ENCODE measurements at places on chromosomes 2 and 18.
A peak's percentile ranks its signal among the peaks of the same experiment; 100 is the strongest.

- DNase-seq, result no peak
Measured at GRCh38 chr2:39696838-39697237, 31.1 kb downstream of the TMEM178A start.

GRCh38 chr2:1685957-1686783 lies 58.1 kb downstream of the PXDN start:
- DNase-seq, result no peak

DNA sequence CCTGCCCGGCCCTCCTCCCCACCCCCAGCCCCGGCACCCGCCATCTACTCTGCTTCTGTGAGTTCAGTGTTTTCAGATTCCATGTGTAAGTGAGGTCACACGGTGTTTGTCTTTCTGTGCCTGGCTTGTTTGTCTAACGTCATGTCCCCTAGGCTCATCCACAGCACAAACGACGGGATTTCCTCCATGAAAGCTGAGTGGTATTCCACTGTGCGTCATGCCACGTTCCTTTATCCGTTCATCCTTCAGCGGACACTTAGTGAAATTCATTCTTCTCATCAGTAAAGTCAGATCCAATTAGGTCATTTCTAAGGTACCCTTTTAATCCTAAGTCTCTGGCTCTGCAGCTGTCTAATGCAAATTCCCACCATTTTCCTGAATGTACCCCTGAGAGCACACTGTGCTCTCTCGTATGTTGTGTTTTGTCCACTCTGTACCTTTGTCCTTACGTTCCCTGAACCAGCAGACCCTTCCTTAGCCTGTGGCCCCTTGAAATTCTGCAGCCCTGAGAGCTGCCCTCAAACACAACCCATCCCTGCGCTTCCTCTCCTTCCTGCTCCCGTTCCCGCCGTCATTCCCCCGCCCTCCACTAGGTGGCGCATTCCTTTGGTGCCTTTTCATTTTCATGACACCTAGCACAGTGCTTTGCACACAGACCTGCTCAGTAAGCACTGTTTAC lies 44.1 kb downstream of the TRAPPC12 start:
- no peak for DNase-seq

DNA sequence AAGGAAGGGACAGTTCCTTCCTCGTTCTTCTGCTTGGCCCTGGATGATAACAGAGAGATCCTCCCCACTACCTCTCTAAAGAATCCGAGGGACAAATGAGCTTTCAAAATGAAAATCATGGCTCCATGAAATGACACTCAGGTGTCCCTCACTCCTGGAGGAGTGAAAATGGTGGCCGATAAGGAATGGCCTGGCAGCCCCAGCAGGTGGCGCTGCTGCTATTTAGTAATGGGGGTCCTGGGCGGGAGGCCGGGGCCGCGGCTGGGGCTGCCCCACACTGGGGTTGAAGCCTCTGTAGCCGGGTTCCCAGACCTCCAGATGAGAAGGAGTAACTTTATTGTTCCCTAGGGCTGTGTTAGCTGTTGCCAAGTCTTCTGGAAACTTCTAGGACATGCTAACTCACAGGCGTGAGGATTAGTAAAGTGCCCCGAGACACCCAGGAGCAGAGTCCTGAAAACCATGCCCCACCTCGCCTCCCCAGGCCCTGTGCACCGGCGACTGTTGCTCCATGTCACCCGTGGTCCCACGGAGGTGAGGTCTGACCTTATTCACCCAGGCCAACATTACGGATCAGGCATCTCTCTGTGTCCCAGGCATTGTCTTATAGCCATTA lies 138.0 kb downstream of the CTIF start:
- DNase-seq, result no peak

DNA sequence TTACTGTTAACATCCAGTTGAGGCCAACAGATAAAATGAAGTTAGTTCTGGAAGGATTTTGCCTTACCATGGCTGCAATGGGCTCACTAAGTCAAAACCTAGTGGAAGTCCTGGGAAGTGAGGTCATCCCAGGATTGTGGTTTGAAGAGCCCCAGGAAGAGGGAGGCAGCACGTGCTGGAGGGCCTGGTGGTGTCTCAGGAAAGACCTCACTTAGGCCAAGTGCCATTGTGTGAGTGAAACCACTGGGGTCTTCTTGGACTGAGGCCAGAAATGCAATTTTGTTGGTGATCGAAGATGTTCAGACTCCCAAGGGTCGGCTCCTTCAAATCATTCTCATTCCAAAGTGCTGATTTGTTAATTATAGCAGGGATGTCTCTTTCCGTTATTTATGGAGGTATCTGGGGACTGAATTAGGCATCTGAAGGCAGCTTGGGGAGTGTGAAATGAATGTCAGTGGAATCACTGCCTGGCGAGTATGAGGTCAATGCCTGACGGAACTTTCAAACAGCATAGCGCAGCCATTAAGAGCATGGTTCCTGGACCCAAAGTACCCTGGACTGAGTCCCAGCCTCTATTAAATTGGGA lies 60.0 kb downstream of the IL1R2 start:
- no peak for DNase-seq

DNA sequence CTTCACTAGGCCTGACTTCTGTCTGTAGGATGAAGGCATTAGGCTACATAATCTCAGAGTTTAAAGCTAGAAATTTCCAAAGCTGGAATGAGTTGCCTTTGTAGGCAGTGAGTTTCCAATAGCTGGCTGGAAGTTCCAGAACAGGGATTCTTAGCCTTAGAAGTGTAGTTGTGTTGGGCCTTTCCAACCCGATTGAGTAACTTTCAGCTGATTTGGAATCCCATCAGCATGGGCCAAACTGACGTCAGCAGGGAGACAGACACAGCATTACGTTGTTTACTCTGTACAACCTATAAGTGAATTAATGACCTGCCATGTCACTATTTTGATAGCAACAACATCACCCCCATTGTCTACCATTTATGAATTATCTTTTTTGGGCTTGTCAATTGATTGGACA lies 56.9 kb downstream of the SETBP1 start:
- no peak for DNase-seq

- no peak for DNase-seq
Measured at GRCh38 chr2:27773959-27774358, 2.4 kb downstream of the MRPL33 start.

GRCh38 chr2:46198164-46198883 lies 98.9 kb upstream of the EPAS1 start:
- no peak for DNase-seq

DNA sequence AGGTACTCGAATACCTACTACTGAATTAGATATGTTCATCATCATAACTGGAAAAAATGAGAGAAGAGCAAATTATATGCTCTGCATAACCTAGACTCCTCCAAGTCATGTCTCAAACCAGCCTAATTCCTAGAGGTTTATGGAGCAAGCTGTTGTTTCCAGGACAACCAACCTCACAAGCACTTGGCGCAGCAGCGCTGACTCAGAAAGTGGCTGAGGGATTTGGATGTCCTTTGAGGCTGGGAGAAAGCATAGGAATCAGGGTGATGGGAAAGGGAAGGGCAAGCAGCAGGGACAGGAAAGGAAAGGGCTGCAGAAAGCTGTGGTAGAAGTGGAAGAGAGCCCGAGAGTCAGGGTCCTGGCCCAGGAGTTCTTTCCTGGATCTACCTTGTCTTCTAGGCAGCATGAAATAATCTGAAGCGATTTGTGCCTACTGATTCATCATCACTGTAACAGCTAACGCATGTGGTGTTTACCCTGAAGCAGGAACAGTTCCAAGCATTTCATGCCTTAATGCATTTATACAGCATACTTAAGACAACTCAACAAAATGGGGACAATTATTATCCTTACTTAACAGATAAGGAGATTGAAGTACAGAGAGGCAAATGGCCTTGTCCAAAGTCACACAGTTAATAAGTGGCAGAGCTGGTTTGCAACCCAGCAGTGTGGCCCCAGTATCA lies 3.7 kb downstream of the PLEK start:
- DNase-seq, result no peak

DNA sequence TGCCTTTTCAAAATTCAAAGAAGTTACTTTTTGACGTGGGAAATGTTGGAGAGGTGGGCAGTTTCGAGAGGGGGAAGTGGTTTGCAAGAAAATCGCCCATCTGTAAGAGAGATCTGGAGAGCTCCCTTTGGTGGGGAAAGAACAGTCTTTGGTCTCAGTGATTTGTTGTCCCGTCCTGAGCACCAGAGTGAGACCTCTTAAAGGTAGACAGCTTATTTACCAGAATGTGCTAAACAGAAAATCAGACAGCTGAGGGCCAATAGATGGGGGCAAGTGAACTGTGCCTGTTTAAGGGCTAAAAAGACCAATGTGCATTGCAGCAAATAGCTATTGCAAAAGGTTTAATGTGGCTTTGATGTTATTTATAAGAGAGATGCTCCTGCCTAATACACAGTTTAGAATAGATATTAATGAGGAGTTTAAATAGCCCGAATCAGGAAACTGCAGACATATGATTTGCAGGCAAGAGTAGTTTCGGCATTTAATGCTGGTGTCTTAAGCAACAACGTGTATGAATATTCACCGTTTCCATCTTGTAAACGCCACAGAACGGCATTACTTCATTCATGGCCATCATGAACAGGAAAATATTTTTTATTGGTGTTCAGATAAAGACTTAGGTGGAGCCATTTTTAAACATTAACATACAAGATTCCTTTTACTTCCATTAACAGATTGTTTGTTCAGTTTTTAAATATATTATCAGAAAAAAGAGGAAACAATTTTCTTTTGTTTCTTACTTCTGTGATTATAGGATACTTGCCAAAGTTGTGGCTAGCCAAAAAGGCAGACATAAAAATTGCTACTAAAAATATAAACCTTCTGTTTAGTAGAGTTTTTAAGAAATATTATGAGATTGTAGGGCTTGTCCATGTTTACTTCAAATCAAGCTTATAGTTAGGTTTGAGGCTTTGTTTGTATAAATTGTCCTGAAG lies 29.6 kb downstream of the ARHGAP15 start:
- DNase-seq, result no peak

GRCh38 chr2:217001740-217002139 lies 141.9 kb upstream of the TNP1 start:
- DNase-seq, result no peak

- peak; percentile 60 for DNase-seq
Measured at GRCh38 chr2:230905448-230906421, 19.3 kb downstream of the GPR55 start.

DNA sequence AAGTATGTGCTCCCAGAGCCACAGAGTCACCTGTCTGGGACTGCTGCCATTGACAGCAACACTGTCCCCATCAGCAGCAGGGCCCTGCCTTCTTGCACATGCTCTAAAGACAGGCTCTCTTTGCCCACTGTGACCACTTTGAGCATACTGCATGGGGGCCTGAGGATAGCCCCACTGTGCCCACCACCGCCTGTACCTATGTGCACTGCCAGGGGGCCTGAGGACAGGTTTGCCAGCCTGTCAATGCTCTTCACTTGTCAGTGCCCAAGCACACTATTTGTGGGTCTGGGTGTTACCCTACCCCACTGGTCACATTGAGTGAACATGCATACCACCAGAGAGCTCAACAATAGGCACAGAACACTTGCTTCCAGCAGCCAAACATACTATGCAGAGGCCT lies 1137.0 kb upstream of the FANCL start:
- DNase-seq, result no peak

GRCh38 chr2:117776888-117777287 lies 37.6 kb upstream of the DDX18 start:
- DNase-seq, result no peak

- DNase-seq, result no peak
Measured at GRCh38 chr18:47113796-47114540, 36.3 kb downstream of the HDHD2 start.

DNA sequence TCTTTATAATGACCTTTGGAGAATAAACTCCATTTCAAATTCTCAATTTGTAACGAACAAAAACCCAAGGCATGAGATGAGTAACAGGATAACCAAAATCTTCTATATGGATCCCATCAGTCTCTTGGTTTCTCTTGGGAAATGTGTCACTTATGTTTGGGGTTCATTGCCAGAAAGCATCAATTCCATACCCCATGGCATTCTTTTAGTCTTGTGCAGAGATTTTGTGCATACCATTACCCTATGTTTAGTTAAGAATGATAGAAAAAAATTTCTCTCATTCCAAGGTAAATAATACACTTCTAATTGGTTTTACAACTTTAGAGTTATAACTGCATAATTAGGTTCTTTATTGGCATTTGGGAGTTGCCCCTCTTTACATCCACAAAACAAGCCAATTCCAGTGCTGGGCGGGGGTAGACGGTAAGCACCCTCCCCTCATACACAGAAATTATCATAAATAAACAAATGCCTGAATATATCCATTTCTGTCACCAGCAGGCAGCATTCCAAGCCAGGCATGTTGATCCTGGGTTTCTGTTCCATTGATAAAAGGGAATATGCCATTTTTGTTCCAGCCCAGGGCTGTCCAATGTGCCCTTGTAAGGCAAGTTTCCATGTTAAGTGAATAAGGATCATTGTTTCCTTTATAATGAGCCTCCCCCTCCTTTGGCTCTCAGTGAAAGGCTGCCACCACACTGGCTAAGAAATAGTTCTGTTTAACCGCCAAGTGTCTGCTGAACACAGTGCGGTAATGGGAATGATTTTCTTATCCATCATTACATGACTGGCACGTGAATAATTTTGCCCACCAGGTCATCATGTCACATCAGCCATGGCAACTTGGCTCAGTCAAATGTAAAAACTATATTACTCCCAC lies 680.1 kb upstream of the ZEB2 start:
- no peak for DNase-seq

DNA sequence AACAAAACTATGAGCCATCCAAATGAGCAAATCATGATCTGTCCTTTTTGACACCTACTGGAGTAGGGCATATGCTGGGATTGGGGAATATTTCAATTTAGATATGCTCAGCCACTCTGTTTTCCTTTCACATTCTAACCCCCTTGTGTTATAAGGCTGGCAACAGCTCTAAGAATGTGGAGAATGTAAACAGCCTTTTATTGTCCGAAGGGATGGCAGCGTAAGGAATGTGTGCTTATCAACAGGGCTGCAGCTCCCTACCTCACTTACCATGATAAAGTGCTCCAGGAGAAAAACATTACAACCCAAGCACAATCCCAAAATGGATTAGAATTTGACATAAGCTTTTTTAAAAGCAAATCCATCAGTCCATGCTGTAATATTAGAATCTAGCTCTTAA lies 2.2 kb downstream of the NXPH2 start:
- DNase-seq, result no peak

DNA sequence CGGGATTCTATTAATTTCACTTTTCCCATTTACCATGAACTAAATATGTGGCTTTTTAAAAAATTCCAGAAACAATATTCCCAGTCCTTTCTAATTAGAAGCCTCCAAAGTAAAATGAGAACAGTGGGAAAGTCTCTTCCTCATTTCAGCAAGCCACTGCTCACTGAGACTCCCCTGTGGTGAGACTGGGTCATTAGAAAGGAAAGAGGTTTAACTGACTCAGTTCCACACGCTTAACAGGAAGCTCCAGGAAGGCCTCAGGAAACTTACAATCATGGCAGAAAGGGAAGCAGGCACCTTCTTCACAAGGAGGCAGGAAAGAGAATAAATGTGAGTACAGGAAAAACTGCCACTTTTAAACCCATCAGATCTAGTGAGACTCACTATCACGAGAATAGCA lies 258.9 kb upstream of the CHAC2 start:
- DNase-seq, result no peak

DNA sequence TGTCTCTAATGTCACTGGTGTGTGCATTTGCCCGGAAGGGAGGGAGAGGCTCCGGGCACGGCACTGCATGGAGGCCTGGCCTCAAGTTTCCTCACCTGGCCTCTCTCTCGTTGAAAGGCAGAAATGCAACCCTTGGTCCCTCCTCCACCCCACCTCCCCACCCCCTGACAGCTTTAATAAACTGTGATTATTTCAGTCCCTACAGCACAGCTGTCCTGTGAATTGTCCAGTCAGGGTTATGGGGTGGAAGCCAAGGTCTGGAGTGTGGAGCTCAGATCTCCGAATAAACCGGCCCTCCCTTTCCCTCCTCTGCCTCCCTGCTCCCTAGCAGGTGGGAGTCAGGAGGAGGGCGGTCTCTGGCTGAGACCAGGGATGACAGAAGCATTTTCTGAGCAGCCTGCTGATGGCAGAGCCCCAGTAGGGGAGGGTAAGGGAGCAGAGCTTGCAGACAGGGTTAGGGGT lies 199.2 kb upstream of the SMAD2 start:
- DNase-seq, result no peak

All from type B pancreatic cell (in vitro differentiated cells).